ENCODE measurements at places on chromosomes 13 and 19.

GRCh38 chr19:33629826-33630375 is 8.1 kb downstream of the CHST8 start:
- DNase-seq: no peak

- DNase-seq: no peak
Observed at GRCh38 chr13:46297361-46297811, 85.7 kb downstream of the LRRC63 start.

- DNase-seq: no peak
Observed at GRCh38 chr13:49185264-49185663, 34.9 kb upstream of the MLNR start.

DNA sequence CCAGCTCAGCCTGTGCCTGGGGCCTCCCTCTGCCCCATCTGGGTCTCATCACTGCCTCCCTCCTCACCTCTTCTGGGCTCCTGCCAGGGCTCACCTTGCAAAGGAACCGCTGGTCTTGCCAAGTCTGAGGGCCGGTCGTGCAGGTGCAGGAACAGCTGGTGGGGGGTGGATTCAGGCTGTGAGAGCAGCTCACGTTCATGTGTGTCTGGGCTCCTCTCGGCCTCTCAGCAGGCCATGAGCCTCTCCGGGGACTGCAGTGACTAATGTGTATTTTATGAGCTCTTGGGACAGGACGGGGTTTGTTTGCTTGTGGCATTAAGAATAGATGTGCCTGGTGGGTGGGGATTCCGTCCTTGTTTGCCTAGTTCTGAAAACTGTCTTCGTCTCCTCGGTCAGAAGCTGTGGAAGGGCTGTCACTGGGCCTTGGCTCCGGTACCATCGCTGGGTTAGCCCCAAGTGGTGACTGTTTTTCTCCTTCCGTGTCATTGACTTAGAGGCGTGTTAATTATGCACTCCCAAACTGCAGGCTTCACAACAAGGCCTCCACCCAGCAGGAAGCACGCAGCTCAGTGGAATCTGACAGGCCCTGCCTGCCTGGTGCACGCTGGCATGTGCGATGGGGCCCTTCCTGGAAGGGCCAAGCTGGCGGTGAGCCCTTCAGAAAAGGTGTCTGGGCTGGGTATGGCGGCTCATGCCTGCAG is 77.6 kb downstream of the KDM4B start:
- peak; percentile 97 for DNase-seq

DNA sequence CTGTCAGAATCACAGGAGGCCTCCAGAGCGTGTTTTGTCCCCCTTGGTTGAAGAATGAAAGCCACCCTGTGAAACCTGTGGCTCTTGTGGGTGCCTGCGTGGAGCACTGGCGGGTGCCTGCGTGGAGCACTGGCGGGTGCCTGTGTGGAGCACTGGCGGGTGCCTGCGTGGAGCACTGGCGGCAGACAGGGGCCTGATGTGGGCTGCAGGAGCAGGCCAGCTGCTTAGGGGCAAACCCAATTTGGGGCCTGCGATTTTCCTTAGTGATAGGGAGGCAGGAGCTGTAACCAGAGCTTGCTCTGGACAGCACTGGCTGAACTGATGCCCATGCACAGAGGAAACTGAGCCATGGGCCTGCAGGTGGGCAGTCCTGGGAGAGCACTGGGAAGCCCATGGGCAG is 24.3 kb downstream of the ARHGEF7 start:
- no peak for DNase-seq

DNA sequence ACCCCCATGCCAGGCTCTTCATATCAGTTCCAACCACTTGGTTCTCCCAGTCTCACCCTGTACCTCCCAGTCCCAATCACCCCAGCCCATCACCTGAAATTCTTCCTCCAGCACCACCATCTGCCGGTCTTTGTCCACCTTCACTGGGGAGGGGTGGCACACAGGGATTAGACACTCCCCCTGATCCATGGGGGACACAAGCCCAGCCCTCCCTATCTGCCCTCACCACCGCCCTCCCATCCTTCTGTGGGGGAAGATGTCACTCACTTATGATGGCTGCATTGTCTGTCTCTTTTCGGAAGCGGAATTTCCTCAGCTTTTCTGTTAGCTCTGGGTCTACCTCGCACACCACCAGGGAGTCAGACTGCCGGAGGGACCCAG is 685 bp downstream of the GMFG start:
- no peak for DNase-seq

DNA sequence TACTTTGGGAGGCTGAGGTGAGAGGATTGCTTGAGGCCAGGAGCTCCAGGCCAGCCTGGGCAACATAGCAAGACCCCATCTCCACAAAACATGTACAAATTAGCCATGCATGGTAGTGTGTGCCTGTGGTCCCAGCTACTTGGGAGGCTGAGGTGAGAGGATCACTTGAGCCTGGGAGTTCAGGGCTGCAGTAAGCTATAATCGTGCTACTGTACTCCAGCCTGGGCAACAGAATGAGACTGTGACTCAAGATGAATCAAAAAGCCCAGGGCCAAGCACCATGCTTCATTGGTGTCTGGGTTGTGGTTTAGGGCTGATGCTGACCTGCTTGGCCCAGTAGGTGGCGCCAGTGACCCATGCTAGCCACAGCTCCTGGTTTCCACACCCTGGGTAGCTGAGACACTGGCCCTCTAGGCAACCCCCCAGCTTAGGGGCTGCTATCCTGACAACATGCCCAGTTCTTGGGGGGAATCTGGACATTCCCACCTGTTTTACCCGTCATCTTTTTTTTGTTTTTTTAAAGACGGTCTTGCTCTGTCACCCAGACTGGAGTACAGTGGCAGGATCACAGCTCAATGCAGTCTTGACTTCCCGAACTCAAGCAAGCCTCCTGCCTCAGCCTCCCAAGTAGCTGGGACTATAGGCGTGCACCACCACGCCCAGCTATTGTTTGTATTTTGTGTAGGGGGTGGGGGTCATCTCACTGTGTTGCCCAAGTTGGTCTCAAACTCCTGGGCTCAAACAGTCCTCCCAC is 5.5 kb downstream of the CCDC124 start:
- no peak for DNase-seq

- no peak for DNase-seq
Observed at GRCh38 chr13:97234742-97235141, 12.6 kb downstream of the MBNL2 start.

- no peak for DNase-seq
Observed at GRCh38 chr19:54432144-54432738, 16.8 kb upstream of the LENG8 start.

GRCh38 chr13:43200736-43201135 is 177.3 kb downstream of the DNAJC15 start:
- DNase-seq: no peak

DNA sequence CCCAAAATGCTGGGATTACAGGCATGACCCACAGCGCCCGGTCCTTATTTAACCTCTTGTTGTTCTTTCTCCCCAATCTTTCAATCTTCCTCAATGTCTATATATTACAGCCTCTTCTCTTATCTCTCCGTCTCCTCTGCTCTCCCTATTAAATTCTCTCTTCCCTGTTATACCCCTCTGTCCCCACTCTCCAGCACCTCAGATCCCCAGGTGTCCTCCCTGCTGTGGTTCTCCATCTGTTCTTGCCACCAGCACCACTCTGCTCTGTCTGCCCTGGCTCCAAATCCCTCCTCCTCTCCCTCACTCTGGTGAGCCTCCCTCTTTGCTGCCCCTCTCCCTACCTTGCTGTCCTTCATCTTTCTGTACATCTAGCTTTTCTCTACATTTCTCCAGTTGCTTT is 1.1 kb downstream of the ZNF600 start:
- no peak for DNase-seq

DNA sequence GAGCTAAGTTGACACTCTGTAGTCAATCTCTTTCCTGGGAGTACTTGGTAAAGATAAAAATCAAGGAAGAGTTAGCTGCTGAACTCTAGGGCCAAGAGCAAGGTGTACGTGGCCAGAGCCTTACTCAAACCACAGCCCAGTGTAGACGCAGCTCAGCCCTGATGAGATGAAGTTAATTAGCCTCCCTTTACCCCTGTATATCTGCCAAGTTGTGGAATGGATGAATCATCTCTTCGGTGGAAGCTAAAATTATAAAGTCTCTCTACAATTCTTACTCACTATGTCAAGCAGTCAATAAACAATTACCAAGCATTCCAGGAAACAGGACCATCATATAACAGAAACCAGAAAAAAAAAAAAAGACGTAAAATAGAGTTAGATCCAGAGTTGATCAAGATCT is 146.9 kb upstream of the UFM1 start:
- DNase-seq: no peak

DNA sequence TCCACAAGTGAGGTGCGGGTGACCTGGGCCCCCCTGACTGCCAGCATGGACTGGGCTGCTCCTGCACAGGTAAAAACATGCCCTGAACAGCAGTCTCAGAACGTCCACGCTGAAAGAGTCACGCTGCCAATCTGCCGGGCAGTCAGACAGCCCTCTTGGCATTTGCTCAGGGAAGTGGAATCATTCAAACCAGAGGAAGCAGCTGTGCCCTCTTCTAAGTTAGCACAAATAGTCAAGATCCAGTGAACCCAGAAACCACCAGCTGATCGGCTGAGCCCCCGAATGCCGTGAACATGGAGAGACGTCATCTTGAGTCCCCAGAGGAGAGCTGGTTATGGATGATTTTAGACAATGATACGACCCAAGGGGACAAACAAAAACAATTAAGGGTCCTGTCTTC is 34.4 kb downstream of the KLF2 start:
- no peak for DNase-seq

- DNase-seq: no peak
Observed at GRCh38 chr13:113904411-113904810, 40.5 kb upstream of the GAS6 start.

- DNase-seq: no peak
Observed at GRCh38 chr19:29714371-29714952, 599 bp downstream of the C19orf12 start.

DNA sequence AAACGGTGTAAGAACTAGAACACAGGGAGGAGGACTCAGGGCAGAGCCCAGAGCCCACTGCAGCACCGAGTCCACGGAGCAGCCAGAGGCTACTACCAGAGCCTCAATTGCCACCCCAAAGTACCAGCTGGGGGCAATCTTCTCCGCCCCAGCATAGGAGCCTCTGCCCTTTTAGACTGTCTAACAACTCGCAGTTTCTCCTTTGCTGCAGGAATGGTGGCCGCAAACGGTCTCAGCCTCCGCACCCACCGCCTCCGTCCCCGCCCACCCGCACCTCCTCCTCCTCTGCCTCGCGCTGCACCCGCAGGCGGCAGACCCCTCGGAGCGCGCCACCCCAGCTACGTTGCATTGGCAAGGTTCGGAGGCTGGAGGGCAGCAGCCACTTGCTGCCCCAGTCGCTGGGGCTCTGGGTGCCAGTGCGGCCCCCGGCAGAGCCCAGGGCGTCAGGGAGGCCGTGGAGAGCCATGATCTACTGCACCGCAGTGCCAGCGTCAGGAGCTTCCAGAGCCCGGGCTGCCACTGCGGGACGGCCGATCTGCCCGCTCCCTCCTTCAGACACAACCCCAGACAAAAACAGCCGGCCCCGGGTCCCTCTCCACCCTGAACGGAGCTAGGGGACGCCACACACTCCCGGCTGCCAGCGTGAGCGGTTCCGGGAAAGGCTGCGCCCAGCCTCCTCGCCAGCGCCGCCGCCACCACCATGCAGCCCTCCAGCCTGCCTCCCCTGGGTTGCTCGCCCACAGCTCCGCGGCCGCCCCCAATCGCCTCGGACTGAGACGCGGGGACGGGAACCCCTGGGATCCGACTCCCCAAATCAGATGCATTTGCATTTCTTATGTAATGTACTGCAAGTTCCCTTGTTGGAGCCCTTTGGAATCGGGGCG is 1.8 kb downstream of the FGF14 start:
- DNase-seq: no peak

GRCh38 chr13:94114166-94114565 is 365.3 kb downstream of the DCT start:
- DNase-seq: no peak

GRCh38 chr19:1770866-1771576 is 17.7 kb downstream of the ONECUT3 start:
- DNase-seq: no peak

- no peak for DNase-seq
Observed at GRCh38 chr13:112208656-112209055, 141.7 kb downstream of the SOX1 start.

DNA sequence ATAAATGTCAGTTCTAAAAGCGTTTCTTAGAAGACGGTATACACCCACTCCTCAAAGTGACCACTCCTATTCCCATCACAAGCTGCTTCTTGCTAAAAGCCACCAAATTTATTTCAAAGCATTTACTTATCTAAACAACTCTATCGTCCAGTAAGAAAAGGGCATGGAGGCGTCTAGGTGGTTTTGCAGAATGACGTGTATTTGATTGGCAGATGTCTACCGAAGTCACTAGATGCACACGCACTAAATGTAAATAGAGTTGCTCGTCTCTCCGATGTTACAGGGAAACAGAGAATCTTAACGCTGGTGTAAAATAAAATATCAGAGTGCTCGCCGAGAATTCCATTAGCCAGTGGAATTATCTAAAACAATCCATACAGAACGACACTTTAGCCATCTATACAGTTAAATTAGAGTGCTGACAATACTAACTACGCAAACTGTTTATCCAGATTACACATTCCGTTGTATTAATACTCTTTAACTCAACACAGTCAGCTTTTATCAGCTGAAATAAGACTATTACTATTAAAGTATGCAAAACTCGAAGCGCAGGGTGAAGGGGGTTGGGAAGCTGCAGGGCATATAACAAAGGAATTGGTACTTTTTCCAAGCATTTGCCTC is 1.9 kb downstream of the KLF12 start:
- DNase-seq: no peak

GRCh38 chr13:106536244-106537034 is 977 bp upstream of the EFNB2 start:
- DNase-seq: peak; percentile 50

- no peak for DNase-seq
Observed at GRCh38 chr13:32033744-32034143, 2.2 kb downstream of the FRY start.

GRCh38 chr19:48469289-48469881 is at the start of gene CYTH2:
Gene CYTH2, plus strand, starts transcription at chr19:48469369. Its CDS starts 139 bp downstream, at chr19:48469508.
- no peak for DNase-seq

- no peak for DNase-seq
Observed at GRCh38 chr13:80284290-80284689, 56.6 kb downstream of the SPRY2 start.

DNA sequence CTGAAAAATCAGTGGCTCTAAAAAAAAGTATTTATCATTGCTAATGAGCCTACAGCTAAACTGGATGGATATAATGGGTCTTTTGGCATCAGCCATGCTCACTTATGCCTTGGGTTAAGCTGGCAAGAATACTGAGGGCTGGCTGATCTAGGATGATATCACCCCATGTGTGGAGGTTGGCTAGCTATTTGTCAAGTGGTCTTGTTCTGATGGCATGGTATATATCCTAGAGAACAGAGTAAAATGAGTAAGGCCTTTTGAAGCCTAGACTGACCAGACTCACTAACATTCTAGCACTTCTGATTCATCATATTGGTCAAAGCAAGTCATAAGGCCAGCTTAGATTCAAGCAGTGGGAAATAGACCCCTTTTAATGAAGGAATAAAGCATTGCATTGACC is 383.0 kb downstream of the SLITRK1 start:
- no peak for DNase-seq
